ENCODE measurements at places on chromosomes 1 and 21. TPM values are rescaled to one million over a fixed set of nuclear protein-coding genes. Genes with fewer than 3 reads are reported as not detected.

The EXO1 gene
- 3.2 TPM for total RNA-seq

DNA sequence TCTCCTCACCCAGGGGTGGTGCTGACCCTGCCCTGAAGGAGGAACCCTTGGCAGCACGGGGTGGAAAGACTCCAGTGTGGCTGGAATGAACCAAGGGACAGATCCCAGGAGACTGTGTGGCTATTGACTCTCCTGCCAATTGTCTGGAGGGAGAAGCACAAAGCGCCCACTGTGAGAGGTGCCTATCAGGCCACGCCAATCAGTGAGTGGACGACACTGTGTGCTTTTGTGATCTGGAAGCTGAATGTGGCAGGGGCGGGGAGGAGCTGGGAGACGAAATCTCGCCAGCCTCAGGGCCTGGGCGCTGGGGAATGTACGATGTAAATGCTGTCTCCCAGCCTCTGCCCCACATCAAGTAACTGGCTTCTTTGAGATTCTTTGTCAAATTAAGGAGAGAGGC is 167.1 kb downstream of the ZBTB18 start:
- no peak for DNase-seq

DNA sequence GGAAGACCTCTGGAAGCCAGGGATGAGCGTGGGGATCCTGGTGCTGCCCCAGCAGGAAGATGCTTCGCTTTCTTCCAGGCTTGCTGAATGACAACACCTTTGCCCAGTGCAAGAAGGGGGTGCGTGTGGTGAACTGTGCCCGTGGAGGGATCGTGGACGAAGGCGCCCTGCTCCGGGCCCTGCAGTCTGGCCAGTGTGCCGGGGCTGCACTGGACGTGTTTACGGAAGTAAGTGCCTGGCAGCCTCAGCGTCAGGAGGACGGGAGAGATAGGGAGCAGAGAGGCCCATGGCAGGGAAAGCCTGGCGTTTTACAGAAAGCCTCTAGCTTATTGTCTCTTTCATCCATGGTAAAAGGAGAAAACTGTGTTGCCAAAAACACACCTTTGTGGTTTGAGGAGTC is 23.5 kb downstream of the PHGDH start:
- no peak for DNase-seq

DNA sequence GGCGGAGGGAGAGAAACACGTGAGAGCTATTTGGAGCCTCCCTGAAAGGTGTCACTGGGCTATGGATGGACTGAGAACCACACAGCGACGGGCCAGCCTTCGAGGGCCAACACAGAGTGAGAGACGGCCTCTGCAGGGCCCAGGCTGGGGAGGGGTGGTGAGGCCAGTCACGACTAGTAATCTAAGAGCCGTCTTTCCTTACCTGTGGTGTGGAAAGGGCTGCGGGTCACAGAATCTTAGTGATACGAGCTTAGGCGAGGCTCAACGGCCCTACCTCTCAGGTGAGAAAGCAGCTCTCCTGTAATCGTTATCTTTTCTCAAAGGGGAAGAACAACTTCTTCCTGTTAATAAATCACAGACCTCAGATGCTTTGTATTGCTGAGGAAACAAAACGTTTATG is 33.4 kb upstream of the COX20 start:
- no peak for DNase-seq

DNA sequence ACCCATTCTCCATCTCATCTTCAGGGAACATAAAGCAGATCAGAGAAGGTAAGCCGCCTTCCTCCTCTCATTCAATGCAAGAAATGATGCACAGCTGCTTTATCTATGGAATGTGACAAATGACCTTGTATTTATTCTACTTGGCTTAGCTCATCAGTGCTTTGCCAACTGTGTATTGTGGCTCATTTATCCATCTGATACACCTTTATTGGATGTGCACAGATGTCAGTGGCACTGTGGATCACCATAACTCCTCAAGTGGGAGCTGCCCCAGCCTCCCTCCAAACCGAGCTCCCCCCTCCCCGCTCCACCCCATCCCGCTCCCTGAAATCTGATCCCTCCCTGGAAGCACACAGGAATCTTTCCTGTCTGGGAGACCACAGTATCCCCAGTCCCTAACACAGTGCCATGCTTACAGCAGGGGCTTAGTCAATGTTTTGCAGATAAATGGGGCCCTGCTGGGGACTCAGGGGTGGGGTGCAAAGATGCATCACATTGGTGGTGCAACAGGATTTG is 156.0 kb upstream of the RAB4A start:
- DNase-seq: no peak

DNA sequence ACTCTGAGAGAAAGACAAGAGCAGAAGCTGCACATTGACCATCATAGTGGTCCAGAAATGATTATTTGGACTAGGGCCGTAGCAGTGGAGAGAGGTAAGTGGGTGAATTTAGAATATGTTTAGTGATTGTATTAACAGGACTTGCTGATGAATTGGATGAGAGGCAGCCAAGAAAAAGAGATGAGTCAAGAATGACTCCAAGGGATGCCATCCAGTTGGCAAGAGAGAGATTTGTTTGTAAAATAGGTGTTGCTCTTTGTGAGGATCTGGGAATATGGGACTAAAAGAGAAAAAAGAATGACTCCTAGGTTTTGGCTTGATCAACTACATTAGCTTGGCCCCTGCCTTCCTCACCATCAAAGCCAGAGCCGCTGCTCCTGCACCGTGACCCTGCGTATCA is 54.2 kb upstream of the ARTN start:
- no peak for DNase-seq

DNA sequence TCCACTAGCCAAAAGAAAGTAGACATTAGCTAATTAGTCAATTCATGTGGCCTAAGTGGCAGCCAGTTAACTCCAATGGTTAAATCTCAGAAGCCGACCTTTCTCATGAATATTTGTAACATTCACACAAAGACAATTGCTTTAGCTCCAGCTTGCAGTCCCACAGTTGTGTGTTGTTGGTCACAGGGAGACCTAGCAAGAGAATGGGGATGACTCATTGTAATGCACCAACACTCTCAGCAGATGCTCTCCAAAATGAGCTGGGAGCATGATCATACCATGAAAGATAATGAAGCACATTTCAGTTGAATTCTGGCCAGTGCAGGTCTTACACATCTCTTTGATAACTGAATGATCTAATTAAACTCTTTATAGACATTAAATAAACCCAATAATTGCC is 160.4 kb downstream of the HLX start:
- no peak for DNase-seq

DNA sequence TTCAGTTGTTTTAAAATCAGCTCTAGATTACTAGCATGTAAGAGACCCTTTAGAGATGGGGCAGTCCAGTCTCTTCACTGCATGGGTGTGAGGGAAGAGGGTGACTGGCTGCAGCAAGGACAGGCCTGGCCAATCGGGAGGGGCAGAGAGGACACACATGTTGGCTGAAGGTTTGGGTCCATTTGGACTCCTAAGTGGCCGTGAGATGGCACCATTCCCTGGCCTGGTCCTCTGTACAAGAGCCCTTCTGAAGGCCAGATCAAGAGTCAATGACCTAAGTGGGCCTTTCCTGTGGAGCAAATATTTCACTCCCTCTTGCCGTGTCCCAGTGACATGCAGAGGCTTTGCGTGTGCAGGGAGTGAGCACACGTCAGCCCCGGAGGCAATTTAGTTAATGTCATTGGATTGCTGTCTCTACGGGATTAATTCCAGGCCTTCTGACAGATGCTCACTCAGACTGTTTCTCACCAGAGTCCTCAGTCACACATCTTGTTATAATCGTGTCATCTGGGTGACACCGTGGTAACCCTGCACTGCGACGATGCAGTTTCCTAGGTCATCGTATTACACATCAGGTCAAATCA is 613.0 kb downstream of the NPHP4 start:
- DNase-seq: no peak

DNA sequence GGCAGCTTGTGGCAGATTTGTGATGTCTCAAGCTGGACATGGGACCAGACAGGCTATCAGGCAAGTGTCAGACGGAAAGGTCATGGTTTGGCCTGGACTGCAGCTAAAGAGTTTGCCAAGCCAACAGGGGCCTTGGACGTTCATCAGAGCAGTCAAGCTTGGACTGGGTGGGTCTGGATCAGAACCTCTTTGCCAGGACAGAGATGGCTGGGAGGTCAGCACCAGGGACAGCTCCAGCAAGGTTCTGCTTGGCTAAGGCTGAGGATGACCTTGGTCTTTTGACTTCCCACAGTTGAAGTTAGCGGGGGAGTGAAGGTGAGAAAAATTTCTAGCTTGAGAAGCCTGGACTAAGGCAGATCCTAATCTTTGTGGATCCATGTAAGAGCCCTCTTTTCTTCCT is 68.1 kb downstream of the GRIK3 start:
- peak; percentile 19 for DNase-seq

Measured in tongue (tissue), 3 donors.